ENCODE measurements at places on chromosomes 7 and 10. TPM values are rescaled to one million over a fixed set of nuclear protein-coding genes. Genes with fewer than 3 reads are reported as not detected.

KIAA1549 gene
- polyA plus RNA-seq = 3.6 TPM

GRCh38 chr7:18386607-18387006 is 108.9 kb upstream of the HDAC9 start:
- DNase-seq = no peak

ZFAND4 gene
- 4.0 TPM for polyA plus RNA-seq

DNA sequence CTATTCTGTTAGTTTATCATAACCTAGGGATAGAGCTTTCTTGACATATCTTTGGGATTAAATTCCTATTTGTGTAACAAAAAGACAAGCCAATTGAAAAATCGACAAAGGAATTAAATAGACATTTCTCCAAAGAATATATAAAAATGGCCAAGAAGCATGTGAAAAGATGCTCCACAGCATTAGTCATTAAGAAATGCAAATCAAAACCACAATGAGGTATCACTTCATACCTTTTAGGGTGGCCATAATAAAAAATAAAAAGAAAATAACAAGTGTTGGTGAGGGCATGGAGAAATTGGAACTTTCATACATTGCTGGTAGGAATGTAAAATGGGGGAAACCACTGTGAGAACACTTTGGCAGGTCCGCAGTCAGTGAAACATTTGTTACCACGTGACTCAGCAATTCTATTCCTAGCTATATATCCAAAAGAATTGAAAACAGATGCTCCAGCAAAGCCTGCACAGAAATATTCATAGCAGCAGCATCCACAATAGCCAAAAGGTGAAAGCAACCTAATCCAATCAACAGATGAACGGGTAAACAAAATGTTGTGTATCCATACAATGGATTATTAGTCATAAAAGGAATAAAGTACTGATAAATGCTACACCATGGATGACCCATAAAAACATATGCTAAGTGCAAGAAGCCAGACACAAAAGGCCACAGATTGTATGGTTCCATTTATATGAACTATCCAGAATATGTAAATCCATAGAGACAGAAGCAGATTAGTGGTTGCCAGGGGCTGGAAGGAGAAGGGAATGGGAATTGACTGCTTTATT is 20.5 kb downstream of the SPAG6 start:
- DNase-seq = no peak

RABGEF1 gene
- 7.9 TPM for polyA plus RNA-seq

DNA sequence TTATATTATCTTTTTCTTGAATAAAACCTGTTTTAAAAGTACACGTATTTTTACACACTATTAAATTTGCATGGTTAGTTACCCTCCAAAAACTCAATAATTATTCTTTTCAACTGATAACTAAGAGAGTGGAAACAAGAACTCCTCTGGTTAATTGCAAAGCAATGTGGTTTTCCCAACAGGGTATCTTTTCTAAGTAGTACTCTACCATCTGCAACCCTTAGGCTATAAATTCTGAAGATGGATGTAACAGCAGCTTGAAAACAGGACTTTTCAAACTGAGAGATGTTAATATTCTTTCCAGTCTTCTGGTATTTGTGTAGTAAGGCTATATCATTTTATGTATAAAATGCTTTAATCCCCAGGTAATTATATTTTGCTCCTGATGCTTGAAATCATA is 916.1 kb upstream of the POT1 start:
- no peak for DNase-seq

DNA sequence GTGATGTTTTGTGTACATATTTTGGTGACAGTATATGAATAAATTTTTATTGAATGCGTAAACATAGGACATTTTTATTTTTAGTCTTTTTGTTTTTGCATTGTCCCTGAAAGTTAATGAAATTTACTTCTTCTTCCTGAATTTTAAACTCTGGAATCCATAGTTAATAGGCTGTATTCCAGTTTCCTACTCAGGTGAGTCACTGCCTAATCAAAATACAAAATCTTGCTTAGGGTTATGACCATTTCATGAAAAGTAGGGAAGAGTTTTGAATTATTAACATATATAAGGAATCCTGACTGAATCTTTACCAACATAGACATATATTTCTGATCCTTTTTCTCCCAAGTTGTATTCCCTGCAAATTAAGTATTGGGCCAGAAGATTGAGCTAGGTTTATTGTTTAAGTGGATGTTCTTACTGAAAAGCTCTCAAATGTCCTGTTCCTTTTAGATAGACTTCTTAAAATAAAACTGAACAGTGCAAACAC is 2.6 kb downstream of the CREM start:
- no peak for DNase-seq

GRCh38 chr10:104796823-104797222 is 155.7 kb downstream of the SORCS3 start:
- no peak for DNase-seq

DNA sequence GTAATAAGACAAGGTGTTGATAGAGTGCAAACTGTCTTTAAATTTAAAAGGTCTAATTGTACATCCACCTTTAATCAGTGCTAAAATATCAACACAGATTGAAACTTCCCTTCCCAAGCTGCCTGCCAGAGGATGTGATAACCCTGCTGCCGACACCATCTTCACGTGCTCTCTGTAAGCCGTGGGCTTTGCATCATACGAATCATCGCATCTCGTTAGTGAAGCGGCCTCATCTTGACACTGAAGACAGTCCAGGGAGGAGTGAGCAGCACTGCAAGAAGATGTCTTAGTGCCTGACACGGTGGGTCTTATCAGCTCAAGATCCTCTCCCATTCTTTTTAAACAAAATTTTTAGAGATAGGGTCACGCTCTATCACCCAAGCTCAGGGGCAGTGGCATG is 518.8 kb downstream of the PTPRN2 start:
- no peak for DNase-seq

GRCh38 chr10:44393834-44394547 is 9.1 kb upstream of the CXCL12 start:
- no peak for DNase-seq

GRCh38 chr10:129969911-129970464 is 5.9 kb upstream of the EBF3 start:
- no peak for DNase-seq

FGL2 gene
- 0.68 TPM for polyA plus RNA-seq

ATP6V0A4 gene
- polyA plus RNA-seq = 0.23 TPM

Data from pancreas (tissue), 10 donors.